ENCODE measurements at places on chromosomes 7 and 10. TPM values are rescaled to one million over a fixed set of nuclear protein-coding genes. Genes with fewer than 3 reads are reported as not detected.

GRCh38 chr7:133763076-133763640, 364.0 kb upstream of the LRGUK start:
- DNase-seq, result no peak

GRCh38 chr7:106731187-106731586, 70.2 kb upstream of the CCDC71L start:
- no peak for DNase-seq

DNA sequence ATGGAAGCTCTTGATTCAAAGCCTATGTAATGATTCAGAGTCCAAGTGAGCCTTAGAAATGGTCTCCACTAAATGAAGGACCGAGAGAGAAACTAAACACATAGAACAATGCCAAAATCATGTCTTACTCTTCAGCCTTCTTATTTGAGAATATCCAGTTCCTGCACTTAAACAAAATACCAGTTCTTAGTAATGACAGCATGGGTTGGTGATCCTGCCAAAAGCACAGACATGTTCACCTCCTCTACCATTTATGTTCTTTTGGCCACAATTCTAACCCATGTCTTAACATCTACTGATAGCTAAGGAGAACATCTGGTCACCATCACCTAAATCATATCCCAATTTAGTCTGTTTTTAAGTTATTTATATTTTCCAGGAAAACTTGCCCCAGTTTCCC, 239.6 kb upstream of the PTN start:
- DNase-seq, result no peak

GRCh38 chr10:86642499-86642898, 11.8 kb upstream of the OPN4 start:
- DNase-seq, result no peak

DNA sequence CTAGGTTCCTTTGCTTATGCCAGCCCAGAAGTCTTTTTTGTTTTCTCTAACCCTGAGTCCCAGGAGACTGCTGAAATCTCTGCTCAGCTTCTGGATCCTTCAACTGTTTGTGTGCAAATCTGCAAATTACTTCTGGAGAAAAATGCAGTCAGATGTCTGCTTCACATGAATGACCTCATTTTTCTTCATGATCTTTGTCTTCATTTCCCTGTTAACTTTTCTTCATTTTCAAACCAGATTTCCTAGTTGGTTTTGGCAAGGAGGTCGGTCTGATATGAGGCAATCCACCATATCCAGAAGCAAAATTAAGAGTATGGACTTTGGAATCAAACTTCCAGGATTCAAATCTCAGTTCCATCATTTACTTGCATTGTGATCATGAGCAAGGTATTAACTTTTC, 66.8 kb downstream of the ZNF503 start:
- DNase-seq, result no peak

GRCh38 chr10:89329151-89329550, 1.4 kb downstream of the IFIT3 start:
- no peak for DNase-seq

DNA sequence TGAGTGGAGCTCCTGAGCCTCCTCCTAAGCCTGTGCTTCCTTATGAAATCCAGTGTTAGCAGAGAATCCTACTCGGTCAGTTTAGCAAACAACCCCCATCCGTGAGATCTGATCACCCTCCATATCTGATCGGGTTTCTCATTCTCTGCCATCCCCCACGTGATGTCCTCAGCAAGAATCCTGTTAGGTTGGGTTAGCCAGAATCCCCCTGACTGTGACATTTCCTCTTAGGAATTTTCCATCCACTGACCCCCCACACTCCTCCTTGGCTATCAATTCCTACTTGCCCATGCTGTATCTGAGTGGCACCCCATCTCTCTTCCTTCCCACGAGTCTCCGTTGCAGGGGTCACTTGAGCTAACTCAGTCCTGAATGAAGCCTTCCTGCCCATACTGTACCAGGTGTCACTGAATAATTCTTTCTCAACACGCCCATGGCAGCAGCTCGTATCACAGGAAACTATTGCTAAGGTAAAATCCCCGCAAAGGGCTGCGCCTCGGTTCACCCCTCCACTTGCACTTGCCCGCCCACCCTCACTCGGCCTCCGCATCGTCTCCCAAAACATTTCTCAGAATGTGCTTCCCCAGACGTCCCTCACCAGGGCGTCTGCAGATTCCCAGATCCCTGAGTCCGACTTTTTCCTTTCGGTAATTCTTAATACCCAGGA, 44.1 kb downstream of the MYOF start:
- DNase-seq, result no peak

- no peak for DNase-seq
Observed at GRCh38 chr10:132420469-132420980, 23.5 kb downstream of the PWWP2B start.

DNA sequence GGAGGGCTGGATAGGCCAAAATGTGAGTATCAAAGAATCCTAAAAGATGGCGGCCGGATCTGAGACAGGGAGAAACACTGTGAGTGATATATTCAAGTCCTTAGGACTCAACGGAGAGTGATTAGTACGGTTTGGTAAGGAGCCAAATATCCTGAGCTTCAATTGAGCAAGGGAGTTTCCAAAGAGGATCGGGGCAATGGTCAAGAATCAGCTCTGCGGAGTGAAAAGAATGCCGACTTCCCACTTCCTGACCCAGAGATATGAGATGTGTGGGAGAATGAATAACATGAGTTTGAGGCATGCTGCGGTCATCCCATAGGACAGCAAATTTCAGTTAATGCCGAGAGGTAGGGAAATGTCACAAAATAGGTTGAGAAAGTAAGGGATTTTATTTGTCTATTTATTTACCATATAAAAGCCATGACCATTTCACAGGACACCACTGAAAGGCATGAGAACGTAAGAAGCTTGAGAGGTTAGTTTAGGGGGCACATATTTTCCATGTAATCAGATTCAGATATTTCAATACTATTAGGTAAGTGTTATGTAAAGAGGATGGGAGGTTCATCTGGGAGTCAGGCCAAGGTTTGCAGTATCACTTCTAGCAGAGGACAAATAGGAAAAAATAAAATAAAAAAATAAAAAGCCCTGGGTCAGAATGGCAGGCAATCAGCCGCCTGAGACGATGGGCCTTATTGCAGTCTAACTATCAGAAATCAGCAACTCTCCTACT, 165.6 kb downstream of the HGF start:
- peak; percentile 99 for DNase-seq

- DNase-seq, result no peak
Observed at GRCh38 chr7:134901389-134902020, 84.8 kb upstream of the AGBL3 start.

GRCh38 chr10:42111661-42112330, 526.6 kb downstream of the ZNF33B start:
- DNase-seq, result no peak

DNA sequence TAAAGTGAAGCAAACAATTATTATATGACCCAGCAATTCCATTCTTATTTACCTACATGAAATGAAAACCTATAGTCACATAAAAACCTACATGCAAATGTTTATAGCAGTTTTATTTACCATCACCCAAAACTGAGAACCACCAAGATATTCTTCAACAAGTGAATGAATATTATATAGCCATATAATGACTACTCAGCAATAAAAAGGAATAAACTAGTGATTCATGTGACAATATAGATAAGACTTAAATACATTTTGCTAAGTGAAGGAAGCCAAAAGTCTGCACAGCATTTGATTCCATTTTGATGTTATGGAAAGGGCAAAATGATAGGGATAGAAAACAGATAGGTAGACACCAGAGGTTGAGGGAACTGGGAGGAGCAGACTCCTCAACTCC, 31.7 kb downstream of the PODXL start:
- no peak for DNase-seq

- DNase-seq, result no peak
Observed at GRCh38 chr7:95263785-95264362, 60.5 kb downstream of the PON1 start.

DNA sequence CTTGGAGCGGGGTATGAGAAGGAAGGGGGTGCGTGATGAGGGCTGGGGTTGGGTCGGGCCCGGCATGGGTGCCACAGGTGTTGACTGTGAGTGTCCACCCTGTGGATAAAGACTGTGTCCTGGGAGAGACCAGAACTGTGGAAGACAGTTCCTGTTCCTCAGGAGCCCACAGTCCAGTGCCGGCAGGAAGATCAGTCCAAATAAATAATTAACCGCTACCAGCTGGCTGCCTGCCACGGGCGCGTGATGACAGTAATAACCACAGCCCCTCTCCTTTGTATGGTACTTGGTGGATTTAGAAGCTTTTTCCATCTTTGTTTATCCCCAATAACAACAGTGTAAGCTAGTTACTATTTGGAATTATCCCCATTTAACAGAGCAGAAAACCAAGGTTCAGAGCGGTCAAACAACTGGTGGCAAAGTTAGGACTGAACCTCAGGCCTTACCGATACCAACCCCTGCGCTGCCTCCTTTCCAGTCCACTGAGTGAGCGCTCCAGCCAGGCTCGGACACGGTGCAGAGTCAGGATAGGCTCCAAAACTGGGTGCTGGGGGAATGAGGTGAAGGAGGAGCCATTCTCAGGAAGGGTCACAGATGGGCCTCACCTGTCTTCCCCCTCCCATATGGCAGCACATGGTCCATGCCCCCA, 5.1 kb downstream of the ZMIZ1 start:
- no peak for DNase-seq

GRCh38 chr7:27424749-27425148, 182.1 kb downstream of the EVX1 start:
- no peak for DNase-seq

- no peak for DNase-seq
Observed at GRCh38 chr10:133009218-133009950, 67.0 kb upstream of the CFAP46 start.

DNA sequence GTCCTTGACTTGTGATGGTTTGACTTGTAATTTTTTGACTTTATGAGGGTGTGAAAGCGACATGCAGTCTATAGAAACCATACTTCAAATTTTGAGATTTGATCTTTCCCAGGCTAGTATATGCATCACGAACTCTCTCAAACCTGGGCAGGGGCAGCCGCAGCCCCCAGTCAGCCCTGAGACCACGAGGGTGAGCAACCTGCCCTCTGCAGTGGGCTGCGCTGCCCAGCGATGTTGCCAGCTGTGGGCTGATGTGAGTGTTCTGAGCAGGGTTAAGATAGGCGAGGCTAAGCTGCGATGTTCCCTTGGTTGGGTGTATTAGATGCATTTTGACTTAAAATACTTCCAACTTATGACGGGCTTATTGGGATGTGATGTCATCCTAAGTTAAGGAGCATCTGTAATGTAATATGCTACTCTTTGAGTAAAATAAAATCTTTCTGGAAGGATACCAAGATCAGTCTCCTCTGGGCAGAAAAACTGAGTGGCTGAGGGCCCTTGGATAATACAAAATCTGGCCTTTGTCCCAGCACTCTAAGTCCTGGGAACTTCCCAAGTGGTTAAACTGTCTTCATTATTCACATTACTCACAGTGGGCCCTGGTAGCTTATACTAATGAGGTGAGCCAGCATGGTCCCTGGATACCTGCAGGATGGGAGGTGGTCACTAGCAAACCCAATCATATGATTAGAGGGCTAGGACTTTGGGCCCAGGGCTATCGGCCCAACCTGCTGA, 28.4 kb upstream of the CNPY1 start:
- no peak for DNase-seq

DNA sequence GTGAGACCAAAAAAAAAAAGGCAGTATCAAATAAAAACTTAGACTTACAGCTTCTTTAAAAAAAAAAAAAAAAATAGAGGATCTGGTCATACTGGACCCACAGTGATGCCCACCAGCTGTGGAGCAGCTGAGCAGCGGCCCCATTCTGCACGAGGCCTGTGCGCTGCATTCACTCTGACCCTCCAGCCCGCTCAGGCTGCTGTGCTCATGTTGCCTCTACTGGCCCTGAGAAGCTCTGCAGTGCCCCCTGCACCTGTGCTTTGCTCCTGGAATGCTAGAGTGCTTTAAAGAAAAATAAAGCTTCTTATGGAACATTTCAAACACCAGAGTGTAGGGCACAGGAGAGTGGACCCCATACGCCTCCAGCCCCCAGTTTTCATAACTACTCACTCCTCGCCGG, 33.2 kb downstream of the TMEM120A start:
- DNase-seq, result no peak

- DNase-seq, result no peak
Observed at GRCh38 chr10:123038782-123039631, 30.2 kb downstream of the ACADSB start.

- DNase-seq, result no peak
Observed at GRCh38 chr10:52115823-52116222, 198.3 kb upstream of the DKK1 start.

Gene KIAA1549
- total RNA-seq, result 1.8 TPM

Gene ENTPD1
- not detected for total RNA-seq

Gene COL1A2
- total RNA-seq, result 10.9 TPM

Gene CPA4
- total RNA-seq, result 19.6 TPM

Gene TMEM213
- not detected for total RNA-seq

Gene EVX1
- not detected for total RNA-seq

Gene CCDC172
- not detected for total RNA-seq

Gene SPDYE2
- not detected for total RNA-seq

Gene LRGUK
- 0.06 TPM for total RNA-seq

Gene TLX1
- total RNA-seq, result not detected

Gene FBXL13
- total RNA-seq, result 0.51 TPM
